ENCODE measurements at places on chromosomes 1 and 21.

DNA sequence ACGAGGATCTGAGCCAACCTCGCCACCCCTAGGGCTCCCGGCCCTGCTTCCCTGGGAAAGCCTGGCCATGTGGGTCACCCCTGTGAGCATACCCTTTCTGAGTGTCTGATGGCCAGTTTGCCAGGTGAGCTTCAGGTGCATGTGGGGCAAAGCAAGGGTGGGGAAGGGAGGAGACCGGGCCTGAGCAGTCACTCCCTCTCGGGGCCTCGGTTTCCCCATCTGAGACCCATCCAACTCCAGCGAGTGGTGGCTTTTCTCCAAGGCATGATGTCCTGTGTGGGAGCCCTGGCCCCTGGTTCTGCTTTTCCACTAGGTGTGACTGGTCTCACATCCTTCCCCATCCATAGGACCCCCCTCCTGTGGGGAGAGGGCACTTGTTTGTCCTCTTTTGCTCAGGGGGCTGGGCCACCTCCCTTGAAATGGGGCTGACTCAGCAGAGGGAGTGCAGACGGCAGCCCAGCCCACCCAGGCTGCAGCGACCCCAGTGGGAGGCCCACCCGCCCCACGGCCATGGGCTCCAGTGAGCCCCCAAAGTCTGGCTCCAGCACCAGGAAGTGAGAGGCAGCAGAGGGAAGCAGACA, 1.7 kb upstream of the WNT9A start:
- no peak for DNase-seq

GRCh38 chr1:84370266-84370665, 28.0 kb upstream of the DNASE2B start:
- no peak for DNase-seq

DNA sequence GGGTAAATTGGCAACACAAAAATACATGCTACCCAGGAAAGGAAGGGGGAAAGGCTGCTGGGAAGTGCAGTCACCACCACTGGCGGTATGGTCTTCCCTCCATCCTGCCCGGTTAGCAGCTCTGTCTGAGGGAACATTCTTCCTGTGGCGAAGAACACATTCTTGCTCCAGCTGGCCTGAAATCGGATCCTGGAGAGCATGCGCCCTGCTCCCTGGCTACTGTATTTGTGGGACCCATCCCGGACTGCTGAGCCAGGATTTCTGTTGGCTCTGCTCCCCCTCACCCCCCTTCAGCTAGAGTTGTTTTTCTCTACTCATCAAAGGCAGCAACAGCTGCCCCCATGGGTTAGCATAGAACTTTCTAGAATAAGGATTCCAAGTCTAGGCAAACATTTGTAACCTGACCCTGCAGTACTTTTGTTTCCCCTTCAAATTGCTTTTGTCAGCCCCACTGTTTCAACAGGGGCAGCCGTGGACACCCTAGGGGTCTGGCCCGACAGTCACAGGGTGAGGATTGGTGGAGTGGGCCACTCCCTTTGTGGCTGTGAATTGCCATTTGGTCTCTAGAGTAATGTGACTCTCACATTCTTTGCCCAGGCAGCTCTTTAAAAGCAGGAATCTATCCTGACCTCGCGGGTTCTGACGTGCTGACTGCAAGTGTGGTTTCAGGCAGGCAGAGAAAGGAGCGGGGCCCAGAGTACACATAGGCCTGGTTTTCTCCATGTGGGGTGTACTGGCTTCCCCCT, 157.7 kb downstream of the TOMM20 start:
- peak; percentile 90 for DNase-seq

- no peak for DNase-seq
Observed at GRCh38 chr21:45047257-45047656, 27.1 kb upstream of the ADARB1 start.

- no peak for DNase-seq
Observed at GRCh38 chr1:23079025-23079424, 59.8 kb downstream of the KDM1A start.

DNA sequence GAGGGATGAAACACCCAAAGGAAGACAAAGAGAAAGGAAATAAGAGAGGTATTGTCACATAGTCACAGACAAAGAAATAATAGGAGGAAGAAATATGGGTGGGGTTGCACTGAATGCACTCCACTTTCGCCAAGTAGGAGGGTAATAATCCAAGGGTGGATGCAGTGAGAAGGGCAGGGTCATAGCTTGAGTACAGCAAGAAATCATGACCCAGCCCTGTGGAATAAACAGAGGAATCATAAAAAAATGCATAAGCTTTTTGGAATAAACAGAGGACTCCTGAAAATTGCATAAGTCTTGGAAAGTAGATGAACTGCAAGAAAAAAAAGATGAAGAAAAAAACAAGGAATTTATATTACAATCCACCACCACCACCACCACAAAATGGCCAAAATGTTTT, 53.1 kb upstream of the CD55 start:
- DNase-seq: no peak

GRCh38 chr1:77888081-77888780, at the start of gene NEXN:
Gene NEXN, plus strand, starts transcription at chr1:77888624. Its CDS starts 27,483 bp downstream, at chr1:77916107.
- DNase-seq: peak; percentile 84

DNA sequence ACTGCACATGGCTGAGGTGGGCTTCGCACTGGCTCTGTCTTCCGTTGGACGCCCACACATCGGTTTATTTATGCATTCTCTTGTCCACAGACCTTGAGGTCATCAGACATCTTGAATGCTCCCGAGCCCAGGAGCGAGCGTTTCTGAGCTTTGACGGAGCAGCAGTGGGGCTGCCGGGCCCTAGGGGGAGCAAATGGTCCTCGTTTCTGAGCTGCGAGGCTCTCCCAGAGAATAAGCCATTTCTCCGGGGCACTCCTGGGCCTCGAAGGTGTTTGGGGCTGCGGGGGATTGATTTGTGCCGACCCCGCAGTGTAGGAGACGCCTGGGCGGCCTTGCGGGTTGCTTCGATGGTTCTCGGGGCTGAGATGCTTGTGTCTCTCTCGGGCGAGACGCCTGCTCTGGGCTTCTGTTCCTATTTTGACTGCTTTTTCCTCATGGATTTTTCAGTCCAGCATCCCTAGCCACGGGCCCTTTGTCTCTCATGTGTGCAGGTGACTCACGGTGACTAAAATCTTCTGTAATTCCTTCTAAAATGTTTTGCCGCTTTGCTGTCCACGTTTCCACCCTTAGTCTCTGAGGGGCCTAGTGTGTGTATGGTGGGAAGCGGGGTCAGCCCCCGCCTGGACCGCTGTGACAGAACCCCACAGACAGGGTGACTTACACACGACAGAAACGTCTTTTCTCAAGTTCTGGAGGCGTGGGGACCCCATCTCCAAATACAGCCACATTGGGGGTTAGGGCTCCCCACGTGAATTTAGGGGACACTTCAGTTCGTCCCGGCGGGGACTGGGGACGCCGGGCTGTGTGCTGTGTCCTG, 62.1 kb downstream of the FAAP20 start:
- DNase-seq: peak; percentile 89

DNA sequence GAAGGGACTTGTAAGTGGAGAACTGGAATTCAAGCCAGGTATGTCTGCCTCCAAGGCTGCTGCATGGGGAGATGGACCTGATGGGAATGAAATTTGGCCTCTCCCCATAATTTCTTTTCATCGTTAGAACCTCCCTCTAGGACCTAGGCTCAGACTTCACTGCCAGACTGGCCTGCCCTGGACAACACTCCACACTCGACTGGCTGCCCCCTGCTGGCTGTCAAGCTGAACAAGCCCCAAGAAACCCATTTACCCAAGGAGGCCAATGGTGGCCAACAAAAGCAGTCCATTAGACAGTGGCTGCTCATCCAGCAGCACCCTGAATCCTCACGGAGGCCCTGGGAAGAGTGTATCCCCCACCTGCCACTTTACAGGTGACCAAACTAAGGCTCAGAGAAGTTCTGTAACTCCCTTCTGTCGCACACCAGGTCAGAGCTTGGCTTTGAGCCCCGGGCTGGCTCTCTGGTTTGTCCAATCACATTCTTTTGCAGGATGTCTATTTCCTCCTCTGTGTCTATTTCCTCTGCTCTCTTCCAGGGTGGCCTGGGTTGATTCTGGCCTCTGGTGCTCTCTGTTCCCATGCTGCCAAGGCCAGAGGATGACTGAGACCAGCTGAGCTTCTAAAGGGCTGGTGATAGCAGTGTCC, 3.8 kb downstream of the RNF186 start:
- peak; percentile 51 for DNase-seq

- no peak for DNase-seq
Observed at GRCh38 chr1:108070662-108071061, 105.7 kb upstream of the VAV3 start.

- no peak for DNase-seq
Observed at GRCh38 chr1:61749574-61749973, 7.3 kb downstream of the PATJ start.

DNA sequence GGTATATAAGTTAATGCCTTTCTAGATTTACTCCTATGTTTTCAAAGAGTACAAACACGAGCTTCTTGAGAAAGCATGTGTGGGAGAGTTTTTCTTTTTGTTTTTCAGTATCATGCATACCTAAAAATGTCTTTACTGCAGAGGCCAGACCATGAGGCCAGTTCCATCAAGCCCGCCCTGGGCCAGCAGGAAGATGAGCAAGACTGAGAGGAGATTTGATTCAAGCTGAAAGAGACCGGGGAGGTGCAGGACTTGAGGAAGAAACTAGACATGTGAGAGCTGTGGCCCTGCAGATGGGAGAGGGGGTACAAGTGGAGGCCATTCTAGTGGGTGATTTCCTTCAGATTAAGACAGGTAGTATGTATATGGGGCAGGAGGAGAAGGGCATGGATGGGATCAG, 33.4 kb upstream of the NTPCR start:
- DNase-seq: no peak

- DNase-seq: no peak
Observed at GRCh38 chr21:34557261-34557660, 45.3 kb upstream of the KCNE1 start.

DNA sequence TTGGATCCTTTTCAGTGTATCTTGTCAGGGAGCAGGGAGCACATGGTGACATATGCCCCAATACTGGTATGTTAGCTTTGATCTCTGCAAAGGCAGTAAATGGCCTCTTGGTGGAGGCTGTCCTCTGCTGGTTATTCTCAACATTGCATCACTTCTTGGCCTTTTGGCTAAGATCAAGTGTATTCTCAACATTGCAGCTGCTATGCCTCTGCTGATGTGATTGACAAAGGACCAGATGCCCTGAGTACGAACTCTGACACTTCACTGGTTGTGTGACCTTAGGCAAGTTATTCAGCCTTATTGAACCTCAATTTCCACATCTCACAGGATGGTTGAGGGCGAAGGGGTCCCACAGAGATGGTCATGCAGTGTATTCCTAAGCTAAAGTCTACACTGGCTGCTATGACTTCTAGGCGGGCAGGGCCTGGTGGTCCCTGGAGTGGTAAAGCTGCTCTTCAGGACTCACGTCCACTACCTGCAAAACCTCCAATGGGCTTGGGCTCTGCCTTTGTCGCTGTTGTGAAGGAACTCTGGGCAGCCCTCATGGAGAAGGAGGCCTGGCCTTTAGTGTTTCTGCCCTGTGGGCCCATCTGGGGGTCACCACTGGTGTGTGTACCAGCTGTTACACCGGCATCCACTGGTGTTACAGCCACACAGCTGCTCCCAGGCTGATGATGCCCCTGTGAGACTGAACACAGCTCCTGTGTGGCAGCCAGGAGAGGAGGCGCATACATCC, 64.8 kb downstream of the DNTTIP2 start:
- DNase-seq: peak; percentile 90

DNA sequence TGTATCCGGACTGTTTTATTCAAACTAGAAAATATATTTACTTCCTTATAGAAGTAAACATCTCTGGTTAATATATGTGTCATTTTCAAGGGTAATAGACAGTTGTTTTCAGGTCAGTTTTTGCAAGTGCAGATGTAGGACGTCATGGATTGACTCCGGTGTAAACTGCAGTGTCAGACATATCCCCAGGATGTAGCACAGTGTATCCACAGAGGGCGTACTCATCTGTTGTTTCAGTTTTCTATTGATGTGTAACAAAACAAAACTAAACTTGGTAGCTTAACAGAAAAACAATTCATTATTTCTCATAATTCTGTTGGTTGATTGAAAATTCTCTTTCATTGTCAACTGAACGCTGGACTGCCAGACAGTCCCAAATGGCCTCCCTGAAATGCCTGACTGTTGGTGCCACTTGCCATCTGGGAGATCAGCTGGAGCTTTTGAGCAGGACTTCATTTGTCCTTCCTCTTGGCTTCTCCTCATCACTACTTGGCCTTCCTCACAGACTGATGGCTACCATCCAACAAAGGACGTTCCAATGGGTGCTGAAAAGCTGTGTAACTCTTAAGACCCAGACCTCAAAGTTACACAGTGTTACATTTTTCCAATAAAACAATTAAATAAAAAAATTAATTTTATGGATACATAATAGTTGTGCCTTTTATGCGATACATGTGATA, 181.6 kb downstream of the NCAM2 start:
- DNase-seq: no peak

GRCh38 chr1:93021539-93022134, 57.4 kb upstream of the MTF2 start:
- DNase-seq: peak; percentile 78

- DNase-seq: no peak
Observed at GRCh38 chr1:39668111-39668510, 3.8 kb downstream of the NT5C1A start.

DNA sequence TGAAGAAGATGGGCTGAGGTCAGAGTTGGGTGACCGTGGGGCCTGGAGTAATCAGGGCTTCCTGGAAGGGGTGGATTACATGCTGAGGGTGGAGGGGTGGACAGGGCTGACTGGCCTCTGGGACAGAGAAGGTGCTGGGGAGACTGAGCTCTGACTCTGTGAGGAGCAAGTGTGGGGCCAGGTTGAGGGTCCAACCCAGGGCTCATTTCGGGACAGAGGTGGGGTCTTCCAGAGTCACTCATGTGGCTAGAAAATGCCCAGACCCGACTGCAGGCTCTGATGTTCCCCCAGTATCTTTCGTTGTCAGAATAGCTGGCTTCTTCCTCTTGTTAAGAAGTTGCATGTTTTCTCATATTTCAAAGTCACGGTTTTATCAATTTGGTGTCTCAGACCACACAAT, 311.8 kb downstream of the PTPRU start:
- no peak for DNase-seq

DNA sequence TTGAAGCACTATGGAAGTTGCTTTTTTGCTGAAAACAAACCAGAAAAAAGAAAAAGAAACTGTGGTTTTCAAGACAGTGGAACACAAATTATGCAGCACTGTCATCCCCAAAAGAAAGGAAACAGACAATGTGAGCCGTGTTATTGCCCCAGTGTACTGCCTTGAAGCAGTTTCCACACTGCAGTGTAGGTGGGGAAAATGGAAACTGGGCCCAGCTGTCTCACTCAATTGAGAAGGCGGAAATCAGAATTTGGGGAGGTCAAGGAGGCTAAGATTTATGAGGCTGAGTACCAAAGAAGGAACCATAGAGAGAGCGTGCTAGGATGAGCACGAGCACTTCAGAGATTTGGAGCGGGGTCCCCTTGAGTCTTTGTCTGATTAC, 55.5 kb downstream of the MPZL1 start:
- no peak for DNase-seq

- DNase-seq: no peak
Observed at GRCh38 chr1:231684356-231685244, 58.0 kb downstream of the DISC1 start.

DNA sequence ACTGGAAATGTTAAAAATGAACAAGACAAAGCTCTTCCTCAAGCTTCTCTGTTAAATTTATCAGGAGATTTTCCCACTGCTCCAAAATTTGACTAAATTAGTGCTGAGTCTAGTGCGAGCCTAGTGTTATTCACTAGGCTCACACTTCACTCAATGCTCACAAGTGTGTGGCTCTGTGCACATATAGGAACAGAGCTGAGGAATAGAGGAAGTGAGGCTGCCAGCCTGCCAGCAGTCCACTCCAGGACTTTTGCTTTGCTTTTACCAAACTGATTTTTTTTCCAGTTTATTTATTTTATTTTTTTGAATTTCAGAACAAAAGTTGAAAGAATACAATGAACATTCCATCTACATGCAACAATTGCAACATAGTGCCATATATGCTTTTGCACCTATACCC, 87.2 kb downstream of the VAV3 start:
- no peak for DNase-seq

GRCh38 chr1:108590957-108591356, 31.1 kb downstream of the EEIG2 start:
- DNase-seq: peak; percentile 90
